ENCODE measurements at places on chromosomes 5 and 9.

DNA sequence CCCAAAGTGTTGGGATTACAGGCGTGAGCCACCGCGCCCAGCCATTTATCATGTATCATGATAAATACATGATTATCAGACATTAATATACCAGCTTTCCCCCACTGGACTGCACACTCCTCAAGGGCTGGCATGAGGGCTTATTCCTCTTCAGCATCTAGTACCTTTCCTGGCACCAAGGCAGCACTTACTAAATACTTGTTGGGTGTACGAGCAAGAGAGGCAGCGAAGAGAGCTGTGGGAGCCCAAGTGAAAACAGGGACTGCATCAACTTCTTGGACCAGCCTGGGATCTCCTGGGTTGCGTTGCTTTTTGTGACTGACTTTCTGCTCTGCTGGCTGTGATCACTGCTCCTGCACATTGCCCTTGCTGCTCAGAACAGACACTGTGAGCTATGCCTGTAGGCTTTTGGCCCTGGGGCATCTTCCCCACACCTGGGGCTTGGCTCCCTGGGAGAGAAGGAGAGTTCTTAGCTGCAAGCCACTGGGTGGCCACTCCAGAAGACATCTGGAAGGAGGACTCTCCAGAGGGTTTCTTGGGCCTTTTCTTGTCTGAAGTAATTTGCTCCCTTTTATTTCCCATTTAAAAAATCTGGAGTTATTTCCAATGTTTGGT lies 224.3 kb downstream of the NR3C1 start:
- no peak for DNase-seq

DNA sequence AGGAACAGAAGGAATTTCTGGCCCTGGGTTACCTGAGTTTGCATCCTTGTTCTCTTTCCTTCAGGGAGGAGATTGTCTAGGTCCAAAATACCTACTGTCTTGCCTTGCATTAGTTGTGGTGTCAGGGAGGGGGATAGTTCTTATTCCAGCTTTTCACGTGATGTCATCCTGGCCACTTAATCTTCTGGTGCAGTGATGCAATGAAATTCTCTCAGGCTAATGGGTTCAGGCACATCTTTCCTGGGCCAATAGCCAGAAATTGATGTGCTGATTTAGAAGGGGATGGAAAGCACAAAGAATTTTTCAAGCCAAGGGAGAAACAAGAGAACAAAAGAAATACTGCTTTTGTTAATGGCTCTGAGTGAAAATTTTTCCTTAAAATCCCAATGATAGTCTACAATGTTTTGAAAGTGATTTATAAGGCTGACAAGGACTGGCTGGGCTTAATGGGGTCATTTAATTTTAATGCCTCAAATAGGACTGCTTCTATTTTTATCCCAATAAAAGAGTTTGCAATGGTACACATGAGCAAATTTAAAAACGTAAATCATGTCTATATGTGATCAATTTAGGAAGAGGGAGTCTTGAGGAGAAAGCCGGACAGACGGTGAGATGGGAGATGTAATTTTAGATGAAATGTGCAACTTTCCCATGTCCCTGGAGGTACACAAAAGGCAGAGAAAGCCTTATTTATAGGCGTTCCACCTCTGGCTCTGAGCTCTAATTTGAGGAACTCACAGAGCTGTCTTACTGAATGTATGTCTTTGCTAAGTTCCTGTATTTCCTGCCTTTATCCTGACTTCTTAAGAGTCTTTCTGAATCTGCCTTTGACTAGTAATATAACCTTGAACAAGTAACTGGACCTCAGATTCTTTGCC lies 89.3 kb upstream of the SV2C start:
- DNase-seq = no peak

- DNase-seq = no peak
Observed at GRCh38 chr5:160497878-160498277, 76.2 kb downstream of the PTTG1 start.

DNA sequence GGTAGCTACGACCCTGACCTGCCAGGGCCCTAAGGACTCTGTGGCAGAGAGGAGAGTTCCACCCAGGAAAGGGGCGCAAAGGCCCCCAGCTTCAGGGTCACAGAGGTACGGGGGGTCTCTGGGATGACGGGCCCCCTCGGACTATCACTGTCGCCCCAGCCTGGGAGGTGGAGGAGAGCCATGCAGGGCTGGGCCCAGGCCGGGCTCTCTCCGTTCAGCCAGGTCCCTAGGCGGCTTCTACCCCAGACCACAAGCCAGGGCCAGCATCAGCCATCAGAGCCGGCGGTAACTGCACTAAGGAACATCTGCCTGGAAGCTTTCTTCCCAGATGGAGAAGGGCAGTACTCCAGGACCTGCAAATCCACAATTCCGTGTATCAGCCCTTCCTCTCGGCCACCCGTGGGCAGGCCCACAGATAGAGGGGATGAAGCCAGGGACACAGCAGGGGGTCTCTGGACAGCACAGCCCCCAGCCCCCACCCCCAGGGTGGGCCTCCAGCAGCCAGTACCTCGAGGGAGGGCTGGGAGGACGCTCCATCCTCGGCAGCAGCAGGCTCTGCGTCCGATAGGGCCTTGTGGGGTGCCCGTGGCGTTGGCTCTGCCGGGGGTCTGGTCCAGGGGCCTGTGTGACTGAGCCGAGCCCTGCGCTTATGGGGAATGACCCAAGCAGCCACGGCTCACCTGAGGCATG lies 38.4 kb downstream of the NACC2 start:
- no peak for DNase-seq

GRCh38 chr9:135961811-135962695 lies 880 bp upstream of the UBAC1 start:
- DNase-seq = no peak

GRCh38 chr9:114864471-114864870 lies 58.6 kb upstream of the TNFSF15 start:
- DNase-seq = no peak
